ENCODE measurements at places on chromosomes 7 and 10.

DNA sequence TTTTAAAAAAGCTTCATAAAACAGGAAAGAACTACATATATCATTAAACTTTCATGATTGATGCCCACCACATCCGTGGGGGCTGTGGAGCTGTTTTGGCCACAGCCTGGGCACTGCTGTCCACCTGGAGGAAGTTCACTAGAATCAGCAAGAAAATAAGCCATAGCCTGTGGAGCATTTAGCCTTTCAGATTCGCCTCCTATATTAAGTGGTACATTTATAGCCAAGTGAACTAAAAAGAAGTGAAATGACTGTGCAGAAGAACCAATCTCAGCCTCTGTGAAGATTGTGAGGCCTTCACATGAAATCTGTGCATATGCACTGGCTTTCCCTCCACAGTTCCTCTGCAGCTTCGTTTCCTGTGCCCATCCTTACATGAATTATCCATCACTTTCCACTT, 23.5 kb downstream of the WNT16 start:
- DNase-seq: no peak

- no peak for DNase-seq
Measured at GRCh38 chr10:101768791-101769170, 7.1 kb downstream of the FGF8 start.

DNA sequence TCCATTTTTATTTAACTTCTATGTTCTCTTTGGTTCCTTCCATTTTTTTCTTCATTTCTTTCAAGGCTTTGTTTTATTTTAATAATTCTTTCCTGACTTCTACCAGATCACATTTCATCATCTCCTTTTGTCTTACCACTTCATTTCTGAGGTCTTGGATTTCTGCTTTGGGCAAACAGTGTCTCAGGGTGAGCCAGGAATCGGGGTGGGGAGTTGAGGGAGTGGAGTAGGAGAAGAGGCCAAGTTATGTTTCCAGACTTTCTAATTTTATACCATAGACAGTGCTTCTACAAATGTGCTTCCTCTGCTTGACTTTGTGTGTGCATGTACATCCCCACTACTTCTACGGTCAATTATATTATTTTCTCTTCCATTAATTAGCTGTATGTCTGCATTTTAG, 112.1 kb downstream of the PRKG1 start:
- no peak for DNase-seq

DNA sequence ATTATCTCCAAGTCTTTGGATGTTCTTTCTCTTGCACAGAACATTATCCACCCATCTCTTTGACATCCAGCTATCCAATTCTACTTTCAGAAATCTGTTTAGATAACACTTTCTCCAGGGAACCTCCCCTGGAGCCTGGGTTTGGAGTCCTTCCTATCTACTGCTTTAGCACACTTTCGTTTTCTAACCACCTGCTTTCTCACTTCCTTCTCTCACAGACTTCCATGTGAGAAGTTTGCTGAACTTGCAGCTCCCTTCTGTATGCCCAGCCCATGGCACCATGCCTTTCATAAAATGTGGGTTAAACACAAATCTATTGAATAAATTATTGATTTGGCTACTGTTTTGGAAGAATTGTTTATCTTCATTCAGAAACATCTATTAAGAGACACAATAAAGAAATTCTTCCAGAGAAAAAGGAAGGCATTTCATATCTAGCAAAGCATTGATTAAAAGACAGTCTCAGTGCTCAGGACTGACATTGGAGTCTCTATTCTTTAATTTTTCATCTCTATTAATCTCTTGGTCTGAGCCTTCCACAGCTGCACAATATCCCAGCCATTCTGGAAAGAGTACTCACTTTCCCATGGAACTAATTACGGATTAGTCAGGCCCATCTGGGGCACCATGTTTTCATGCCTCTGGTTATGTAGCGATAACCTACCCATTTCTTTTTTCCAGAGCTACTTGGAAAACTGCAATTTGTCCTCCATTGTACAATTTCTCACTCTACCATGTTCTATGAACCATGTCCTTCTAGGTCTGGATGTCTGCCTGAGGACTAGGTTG, 1077.3 kb downstream of the SORCS3 start:
- DNase-seq: no peak

GRCh38 chr10:116055252-116055916, 217.6 kb downstream of the GFRA1 start:
- DNase-seq: no peak

GRCh38 chr7:22061775-22062174, 116.1 kb upstream of the CDCA7L start:
- DNase-seq: no peak

DNA sequence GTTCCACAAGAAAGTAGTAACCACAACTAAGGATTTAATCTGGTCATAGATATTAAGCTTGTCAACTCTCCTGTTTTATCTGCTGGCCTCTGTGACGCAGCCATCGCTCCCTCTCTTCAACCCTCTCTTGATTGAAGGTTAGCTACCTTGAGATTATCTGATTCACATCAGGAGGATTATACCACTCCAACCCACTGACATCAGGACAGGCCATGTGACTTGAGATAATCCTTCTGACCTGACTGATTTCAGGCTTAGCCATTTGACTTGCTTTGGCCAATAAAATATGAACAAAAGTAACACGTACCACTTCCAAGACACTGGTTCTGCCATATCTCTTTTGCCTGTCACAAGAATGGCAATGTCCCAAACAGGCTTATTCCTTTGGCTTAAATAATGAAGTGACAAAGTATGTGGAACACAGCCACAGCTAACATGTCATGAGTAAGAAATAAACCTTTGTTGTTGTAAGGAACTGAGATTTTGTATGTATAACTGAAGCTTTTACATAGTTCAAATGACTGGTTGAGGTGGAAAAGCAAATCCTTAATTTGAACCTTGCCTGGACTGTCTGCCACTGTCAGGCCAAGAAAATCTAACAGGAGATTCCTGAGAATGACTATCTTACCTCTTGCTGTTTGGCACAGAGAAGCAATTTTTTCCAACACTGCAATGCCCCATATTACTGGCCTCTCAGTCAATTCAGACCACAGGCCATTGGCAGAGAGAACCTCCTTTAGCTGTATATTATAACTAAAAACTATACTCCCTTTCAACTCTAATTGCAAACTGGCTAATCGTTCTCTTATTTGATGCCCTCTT, 13.9 kb downstream of the ZNF438 start:
- DNase-seq: no peak

- no peak for DNase-seq
Measured at GRCh38 chr7:16061630-16062029, 359.7 kb downstream of the CRPPA start.

GRCh38 chr7:47493976-47494911, 87.7 kb downstream of the TNS3 start:
- DNase-seq: no peak

- no peak for DNase-seq
Measured at GRCh38 chr7:134364619-134365037, 47.9 kb upstream of the SLC35B4 start.

- DNase-seq: no peak
Measured at GRCh38 chr7:6162331-6162620, 110.1 kb downstream of the CYTH3 start.
